Left lung (tissue), 14 donors: ENCODE measurements at places on chromosomes 12 and 14.

DNA sequence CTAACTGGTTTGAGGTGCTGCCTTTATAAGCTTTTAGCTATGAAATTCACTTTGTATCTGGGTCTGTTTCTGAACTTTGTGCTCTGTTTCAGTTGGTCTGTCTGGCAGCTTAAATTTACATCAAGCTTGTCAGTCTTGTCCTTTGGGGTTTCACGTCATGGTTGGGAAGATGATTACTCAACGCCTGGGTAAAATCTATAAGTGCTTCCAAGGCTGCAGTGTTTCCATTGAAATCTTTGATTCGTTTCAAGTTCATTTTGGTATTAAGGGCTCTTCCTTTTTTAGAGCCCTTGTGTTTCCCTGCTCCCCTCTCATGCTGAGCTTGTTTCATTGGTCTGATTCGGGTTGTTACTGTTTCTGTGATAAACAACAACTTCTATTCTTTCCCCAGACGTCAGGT is 58.2 kb downstream of the FBXW8 start:
- no peak for DNase-seq

GRCh38 chr14:61587081-61587713 is 108.1 kb upstream of the HIF1A start:
- no peak for DNase-seq

GRCh38 chr14:102508410-102508773 is 1.2 kb downstream of the ANKRD9 start:
- no peak for DNase-seq

- DNase-seq, result no peak
Measured at GRCh38 chr12:94269316-94269999, 121.1 kb downstream of the PLXNC1 start.

DNA sequence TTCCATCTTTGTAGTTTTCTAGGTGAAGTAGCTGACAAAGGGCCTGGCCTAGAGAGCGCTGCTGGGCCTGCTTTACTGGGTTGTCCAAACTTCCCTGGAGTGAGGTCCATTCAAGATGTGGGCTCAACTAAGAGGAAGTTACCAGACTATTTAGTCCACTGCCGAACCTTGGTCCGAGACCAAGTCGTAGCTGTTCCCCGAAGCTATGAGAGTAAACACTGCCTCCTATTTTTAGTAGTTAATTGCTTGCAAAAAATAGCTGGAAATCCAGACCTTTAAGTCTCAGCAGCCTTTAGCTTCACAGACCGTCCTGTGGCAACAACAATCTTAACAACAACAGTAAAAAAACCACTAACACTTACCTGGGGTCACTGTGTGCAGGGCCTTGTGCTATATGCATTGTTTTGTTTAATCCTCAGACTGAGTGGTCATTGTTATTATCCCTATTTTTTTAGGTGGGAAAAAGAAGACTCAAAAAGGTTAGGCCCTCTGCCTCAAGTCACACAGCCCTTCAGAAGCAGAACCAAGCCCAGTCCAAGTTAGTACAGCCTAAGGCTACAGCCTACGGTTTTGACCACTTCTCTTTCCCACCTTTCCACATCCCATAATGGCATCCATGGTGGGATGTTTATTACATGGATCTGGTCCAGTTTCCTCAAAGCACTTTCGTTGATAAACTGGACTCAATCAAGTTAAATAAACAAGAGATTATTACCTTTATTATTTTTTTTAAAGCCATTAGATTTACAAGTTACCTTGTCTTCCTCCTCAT is 30.6 kb downstream of the SOCS2 start:
- no peak for DNase-seq

- peak; percentile 87 for DNase-seq
Measured at GRCh38 chr14:64704143-64704742, at the start of gene PLEKHG3. TSS of gene PLEKHG3 (plus strand) at chr14:64704424. CDS start at chr14:64727632, 23,208 bp downstream.
